ENCODE measurements at places on chromosomes 1 and 21.

DNA sequence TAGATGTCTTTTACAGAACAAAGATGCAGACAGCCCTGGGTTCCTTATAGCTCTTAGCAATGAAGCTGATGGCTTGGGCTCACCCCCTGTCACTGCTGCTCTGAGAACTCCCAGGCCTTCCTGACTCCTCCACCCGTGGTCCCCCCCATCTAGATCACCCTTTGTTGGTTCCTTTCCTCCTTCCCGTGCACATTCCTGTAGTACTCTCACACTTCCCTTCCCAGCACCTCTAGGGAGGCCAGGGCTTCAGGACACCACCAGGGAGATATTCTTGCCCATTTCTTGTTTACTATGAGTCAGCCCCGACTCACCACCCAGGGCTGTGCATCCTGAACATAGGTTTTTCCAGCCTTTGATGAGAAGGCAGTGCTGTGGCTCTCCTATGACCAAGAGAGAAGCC is 14.4 kb upstream of the NOS1AP start:
- DNase-seq: no peak

DNA sequence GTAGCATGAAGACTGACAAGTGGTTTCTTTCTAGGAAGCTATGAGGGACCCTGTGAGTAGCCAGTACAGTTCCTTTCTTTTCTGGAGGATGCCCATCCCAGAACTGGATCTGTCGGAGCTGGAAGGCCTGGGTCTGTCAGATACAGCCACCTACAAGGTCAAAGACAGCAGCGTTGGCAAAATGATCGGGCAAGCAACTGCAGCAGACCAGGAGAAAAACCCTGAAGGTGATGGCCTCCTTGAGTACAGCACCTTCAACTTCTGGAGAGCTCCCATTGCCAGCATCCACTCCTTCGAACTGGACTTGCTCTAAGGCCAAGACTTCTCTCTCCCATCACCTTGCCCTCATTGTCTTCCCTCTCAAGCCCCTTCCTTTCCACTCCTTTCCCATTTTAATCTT is 3.4 kb upstream of the GABPB2 start:
- peak; percentile 33 for DNase-seq

- DNase-seq: no peak
Observed at GRCh38 chr1:201348211-201348566, 29.3 kb downstream of the TNNT2 start.

- DNase-seq: no peak
Observed at GRCh38 chr1:226617109-226617508, 68.5 kb downstream of the STUM start.

DNA sequence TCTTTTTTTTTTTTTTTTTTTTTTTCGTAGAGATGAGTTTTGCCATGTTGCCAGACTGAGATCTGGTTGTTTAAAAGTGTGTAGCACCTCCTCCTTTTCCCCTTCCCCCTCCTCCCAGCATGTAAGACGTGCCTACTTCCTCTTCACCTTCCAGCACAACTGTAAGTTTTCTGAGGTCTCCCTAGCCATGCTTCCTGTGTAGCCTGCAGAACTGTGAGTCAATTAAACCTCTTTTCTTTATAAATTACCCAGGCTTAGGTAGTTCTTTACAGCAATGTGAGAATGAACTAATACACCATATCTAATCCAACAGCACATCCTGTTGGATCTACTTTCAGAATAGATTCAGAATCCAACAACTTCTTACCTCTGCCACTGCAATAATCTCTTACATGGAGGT is 111.1 kb downstream of the CLIC6 start:
- DNase-seq: no peak

DNA sequence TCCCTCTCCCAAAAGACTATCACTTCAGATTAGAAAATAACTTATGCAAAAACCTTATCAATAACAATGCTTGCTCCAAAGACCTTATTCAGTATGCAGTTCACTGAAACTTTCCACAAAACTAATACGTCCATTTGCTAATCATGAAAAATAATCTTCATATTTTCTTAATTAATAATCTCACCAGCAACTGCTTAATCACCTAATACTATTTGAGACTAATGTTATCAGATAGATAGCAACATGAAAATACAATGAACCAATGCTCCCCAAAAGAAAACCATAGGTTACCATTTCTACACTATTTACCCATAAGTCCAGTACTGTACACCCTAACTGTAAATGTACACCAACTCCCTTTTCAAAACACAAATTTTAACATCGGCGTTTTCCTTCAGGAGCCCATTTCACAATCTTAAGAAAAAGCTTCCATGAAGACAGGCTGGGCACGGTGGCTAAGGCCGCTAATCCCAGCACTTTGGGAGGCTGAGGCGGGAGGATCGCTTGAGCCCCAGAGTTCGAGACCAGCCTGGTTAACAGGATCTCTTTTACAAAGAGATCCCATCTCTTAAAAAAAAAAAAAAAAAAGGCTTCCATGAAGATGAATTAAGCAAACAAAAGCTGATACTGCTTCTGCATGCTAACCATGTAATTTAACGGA is 1.7 kb downstream of the GNB1 start:
- no peak for DNase-seq

GRCh38 chr1:197928849-197929336 is 11.7 kb downstream of the LHX9 start:
- DNase-seq: no peak

DNA sequence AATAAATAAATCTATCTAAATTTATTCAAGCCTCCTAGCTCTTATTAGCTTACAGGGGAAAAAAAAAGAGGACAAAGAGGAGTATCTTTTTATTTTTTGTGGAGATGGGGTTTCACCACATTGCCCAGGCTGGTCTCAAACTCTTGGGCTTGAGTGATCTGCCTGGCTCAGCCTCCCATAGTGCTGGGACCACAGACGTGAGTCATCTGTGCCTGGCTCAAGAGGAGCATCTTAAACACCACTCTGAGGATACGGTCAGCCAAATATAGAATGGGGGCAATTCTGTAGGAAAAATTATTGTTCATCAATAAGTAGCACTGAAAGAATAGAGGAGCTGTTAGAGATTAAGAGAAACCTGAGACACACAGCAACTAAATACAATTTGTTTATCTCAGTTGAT is 24.1 kb downstream of the SLC45A3 start:
- no peak for DNase-seq
